ENCODE measurements at places on chromosomes 3 and 15.
A peak's percentile ranks its signal among the peaks of the same experiment; 100 is the strongest.

DNA sequence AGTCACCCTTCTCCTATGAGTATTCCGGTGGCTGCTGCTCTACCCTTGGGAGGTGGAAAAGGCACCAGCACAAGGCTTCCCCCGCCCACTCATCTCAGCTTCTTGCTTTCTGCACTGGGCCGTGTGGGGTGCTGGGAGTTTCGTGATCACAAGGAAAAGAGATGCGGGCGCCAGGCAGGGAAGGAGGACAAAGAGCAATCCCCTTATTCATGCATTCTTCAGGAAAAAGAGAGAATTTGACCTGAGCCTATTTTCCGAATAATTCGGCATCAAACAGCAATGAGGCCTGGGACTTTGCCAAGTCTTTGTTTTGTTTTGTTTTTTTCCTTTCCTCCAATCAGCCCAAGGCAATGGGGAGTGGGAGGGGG lies 102.2 kb upstream of the LPP start:
- no peak for DNase-seq

GRCh38 chr3:43286115-43286840 lies at the start of gene SNRK:
SNRK (plus strand) TSS chr3:43286540; CDS start chr3:43303204, 16,664 bp downstream.
- DNase-seq, result peak; percentile 73

DNA sequence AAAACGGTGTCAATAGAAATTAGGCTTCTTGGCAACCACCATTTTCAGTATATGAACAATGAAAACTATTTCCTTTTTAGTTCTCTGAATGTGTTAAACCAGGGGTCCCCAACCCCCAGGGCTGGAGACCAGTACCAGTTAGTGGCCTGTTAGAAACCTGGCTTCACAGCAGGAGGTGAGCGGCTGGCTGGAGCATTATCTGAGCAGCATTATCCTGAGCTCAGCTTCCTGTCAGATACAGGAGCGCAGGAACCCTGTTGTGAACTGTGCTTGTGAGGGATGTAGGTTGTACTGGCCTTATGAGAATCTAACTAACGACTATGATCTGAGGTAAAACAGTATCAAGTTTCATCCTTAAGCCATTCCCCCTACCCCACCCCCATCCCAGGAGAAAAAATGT lies 328.7 kb downstream of the ZBBX start:
- no peak for DNase-seq

GRCh38 chr3:25448750-25449692 lies 21.0 kb downstream of the RARB start:
- DNase-seq, result peak; percentile 80

- peak; percentile 37 for DNase-seq
Measured at GRCh38 chr15:96038650-96039049, 291.9 kb upstream of the NR2F2 start.

- peak; percentile 90 for DNase-seq
Measured at GRCh38 chr15:77496715-77497109, 76.0 kb downstream of the HMG20A start.

DNA sequence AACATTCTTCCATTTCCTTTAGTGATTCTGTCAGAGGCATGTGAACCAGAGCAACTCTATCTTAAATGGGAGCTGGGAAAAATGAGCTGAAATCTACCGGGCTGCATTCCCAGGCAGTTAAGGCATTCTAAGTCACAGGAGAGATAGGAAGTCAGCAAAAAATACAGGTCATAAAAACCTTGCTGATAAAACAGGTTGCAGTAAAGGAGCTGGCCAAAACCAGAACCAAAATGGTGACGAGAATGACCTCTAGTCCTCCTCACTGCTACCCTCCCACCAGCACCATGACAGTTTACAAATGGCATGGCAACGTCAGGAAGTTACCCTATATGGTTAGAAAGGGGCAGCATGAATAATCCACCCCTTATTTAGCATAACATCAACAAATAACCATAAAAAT lies 66.4 kb downstream of the B3GALNT1 start:
- peak; percentile 10 for DNase-seq

GRCh38 chr3:168850109-168850508 lies 754.4 kb upstream of the GOLIM4 start:
- no peak for DNase-seq

GRCh38 chr3:48240000-48240963 lies 622 bp upstream of the ZNF589 start:
- DNase-seq, result no peak

DNA sequence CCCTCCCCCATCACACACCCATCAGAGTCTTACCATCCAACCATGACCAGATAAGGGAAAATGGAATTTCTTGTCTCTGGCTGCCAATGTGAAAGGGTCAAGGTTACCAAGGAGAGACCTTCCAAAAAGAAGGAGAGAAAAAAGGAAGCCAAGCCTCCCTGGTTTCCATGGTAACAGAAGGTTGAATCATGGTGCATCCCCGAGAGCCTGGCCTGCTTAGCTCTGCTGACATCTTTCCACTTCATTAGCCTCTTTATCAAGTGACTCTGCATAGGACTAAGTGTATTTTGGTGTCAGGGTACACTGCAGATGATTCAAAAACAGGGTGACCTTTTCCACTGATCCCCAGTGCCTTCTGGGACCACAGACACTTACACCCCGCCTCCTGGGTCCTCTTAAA lies 225.7 kb upstream of the PPP2R3A start:
- DNase-seq, result no peak

DNA sequence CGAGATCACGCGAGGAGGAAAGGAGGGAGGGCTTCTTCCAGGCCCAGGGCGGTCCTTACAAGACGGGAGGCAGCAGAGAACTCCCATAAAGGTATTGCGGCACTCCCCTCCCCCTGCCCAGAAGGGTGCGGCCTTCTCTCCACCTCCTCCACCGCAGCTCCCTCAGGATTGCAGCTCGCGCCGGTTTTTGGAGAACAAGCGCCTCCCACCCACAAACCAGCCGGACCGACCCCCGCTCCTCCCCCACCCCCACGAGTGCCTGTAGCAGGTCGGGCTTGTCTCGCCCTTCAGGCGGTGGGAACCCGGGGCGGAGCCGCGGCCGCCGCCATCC lies 1.1 kb upstream of the SETD5 start:
- peak; percentile 99 for DNase-seq

- DNase-seq, result no peak
Measured at GRCh38 chr3:141930801-141931200, 54.4 kb downstream of the ATP1B3 start.

DNA sequence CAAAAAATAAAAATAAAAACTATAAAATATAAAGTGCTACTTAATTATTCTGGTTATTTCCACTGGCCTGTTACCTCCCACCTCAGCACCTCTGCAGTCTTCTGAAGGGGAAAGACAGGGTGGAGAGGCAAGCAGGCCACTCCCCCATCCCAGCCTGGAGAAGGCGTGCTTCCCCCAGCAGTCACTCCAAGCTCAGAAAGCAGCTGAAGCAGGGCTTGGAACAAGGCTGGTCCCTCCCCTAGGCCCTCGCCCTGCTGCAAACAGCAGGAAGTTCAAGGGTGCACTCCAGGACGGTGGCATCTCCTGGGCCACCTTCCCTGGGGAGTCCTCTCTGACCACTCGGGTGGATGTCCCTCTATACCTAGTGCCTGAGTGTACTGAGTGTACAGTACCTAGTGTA lies 21.4 kb downstream of the CACNA2D2 start:
- no peak for DNase-seq

- no peak for DNase-seq
Measured at GRCh38 chr3:73765878-73766545, 141.3 kb upstream of the PDZRN3 start.

GRCh38 chr15:96261575-96262034 lies 68.9 kb upstream of the NR2F2 start:
- DNase-seq, result no peak

DNA sequence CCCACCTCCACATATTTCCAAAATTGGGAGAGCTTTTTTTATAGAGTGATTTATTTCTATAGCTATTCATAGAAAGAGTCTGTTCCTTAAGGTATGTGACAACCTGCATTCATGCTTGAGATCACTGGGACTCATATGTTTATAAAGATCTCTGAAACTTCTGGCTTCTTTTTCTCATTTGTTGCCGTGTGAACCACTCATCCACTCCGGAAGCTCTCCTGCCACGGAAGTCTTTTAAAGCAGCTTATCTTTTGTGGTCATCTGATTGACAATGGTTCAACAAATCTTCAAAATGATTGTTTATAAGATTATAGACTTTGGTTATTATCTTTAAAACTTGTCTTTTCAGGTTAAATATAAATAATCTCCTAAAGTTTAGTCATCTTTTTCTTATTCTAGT lies 260.5 kb downstream of the C3orf38 start:
- no peak for DNase-seq

DNA sequence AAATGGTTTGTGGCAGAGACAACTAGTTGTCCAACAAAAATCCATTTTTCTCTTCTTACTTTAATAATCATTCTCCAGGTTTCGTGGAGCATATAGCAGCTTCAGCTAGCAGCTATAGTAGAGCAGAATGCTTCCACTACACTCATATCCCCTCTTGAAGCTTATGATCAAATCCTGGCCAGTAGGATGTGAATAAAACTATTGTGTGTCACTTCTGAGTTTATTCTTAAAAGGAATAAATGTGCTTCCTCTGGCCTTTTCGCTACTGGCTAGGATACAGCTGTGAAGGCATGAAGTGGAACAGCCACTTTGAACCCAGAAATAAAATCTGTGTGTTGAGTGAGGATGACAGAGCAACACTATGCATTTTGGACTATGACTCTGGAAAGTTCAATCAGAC lies 7.8 kb upstream of the CPOX start:
- DNase-seq, result no peak

DNA sequence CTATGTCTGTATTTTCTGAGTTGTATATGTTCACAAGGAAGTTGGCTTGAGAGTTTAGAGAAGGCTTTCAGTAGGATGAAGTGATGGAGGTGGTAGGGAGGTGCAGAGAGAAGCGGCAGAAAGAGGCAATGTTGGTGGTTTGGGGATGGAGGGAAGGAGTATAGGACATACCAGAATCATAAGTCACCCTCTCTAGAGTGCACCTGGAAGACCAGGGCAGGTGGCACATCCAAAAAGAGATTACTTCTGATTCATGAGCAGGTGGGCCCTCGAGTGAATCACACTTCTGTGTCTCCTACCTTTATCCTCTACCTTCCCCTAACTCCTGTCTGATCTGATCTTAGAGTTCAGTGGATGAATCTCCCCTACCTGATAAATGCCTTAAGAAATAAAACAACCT lies 41.8 kb upstream of the MRPL3 start:
- DNase-seq, result no peak

GRCh38 chr3:31358473-31359070 lies 174.2 kb upstream of the STT3B start:
- DNase-seq, result peak; percentile 17

GRCh38 chr3:69406163-69406562 lies 20.3 kb upstream of the FRMD4B start:
- no peak for DNase-seq

Measured in mesenchymal stem cell (in vitro differentiated cells and primary cell).